ENCODE measurements at places on chromosomes 3 and 15.

GRCh38 chr15:46242935-46243334, 608.1 kb downstream of the SQOR start:
- no peak for DNase-seq

GRCh38 chr3:68631850-68632545, 300.3 kb downstream of the TAFA4 start:
- DNase-seq = no peak

GRCh38 chr3:159945930-159946329, 42.7 kb upstream of the IL12A start:
- no peak for DNase-seq

GRCh38 chr15:55116636-55117035, 80.1 kb downstream of the RSL24D1 start:
- no peak for DNase-seq

DNA sequence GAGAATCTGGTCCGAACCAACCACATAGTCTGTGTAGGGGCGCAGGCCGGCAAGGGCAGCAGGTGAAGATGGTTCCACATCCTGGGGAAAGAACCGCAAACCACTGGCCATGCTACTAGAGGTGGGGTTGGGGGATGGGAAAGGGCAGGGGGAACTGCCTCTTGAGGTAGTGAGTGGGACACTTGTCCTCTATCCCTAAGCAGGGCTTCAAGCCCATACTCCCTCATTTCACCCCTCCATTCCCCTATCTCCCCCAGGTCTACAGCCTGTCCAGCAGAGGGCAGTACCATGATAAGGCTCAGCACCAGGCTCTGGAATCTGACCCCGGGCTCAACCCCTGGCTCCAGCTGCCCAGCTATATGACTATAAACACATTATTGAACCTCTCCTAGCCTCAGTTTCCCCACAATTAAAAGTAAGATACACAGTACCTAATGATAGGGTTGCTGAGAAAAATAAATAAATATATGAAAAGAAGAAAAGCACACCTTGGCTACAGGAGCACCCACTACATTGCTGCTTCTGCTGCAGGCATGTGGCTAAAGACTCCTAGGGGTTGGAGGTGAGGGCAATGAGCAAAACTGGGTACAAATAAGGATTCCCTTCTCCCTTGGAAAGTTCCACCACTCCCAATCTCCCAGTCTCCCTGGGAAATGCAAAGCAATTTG, 6.3 kb downstream of the GORASP1 start:
- peak; percentile 50 for DNase-seq

- no peak for DNase-seq
These were observed 52.5 kb upstream of the RPL32 start for GRCh38 chr3:12893852-12894251.

DNA sequence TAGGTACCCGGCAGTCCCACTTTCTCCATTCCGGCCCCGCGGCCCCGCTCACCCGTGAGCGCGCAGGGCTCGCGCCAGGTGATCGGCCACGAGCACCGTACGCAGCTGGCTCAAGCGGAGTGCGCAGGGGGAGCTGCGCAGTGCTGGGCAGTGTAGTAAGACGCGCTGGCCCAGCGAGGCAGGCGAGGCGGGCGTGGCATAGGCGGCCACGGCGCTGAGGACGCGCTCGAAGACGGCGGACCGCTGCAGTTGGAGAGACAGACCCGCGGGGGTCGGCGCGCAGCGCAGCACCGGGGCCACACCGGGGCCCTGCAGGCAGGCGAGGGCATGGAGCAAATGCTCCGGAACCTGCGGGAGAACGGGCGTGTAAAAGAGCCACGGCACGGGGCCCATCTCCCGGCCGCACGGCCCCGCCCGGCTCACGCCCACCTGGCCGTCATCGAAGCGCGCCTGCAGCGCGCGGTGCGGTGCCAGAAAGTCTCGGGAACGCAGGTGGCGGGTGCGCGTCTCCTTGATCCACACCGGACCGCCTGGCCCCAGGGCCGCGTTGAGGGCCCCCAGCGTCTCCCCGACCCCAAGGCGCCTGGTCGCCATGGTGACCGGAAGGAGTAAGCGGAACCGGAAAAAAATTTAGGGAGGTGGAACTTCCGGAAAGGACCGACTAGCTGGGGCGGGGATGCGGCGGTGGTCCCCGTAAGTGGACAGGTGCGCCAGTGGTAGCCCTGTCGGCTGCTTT, at the start of gene DALRD3:
TSS of gene DALRD3 (minus strand) at position 610 of the 736 bp plus-strand sequence. CDS start at position 594, 16 bp downstream.
- DNase-seq = peak; percentile 68

- no peak for DNase-seq
These were observed 507.0 kb upstream of the TPRG1 start for GRCh38 chr3:188664795-188665194.

- DNase-seq = peak; percentile 73
These were observed 6.5 kb upstream of the DNASE1L3 start for GRCh38 chr3:58217209-58217811.

DNA sequence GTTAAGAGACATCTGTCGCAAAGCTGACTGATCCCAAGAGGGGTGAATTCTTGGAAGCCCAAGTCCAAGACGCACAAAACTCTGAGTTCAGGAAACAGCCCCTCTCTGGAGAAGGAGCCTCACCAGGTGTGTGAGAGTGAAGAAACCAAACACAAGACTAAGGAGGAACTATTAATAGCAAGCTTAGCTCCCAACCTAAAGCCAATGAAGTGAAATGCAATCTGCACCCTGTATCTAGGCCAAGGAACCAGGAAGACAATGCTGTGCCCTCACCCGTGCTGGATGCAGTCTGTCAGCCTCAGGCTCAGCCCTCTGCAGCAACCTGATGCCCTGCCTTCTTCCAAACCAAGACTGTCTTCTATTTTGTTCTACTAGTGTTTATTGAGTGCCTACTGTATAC, 22.5 kb upstream of the THBS1 start:
- DNase-seq = no peak

- DNase-seq = no peak
These were observed 543.5 kb downstream of the CADM2 start for GRCh38 chr3:85502148-85502875.

GRCh38 chr3:9067352-9067975, 104.2 kb upstream of the RAD18 start:
- DNase-seq = peak; percentile 58

DNA sequence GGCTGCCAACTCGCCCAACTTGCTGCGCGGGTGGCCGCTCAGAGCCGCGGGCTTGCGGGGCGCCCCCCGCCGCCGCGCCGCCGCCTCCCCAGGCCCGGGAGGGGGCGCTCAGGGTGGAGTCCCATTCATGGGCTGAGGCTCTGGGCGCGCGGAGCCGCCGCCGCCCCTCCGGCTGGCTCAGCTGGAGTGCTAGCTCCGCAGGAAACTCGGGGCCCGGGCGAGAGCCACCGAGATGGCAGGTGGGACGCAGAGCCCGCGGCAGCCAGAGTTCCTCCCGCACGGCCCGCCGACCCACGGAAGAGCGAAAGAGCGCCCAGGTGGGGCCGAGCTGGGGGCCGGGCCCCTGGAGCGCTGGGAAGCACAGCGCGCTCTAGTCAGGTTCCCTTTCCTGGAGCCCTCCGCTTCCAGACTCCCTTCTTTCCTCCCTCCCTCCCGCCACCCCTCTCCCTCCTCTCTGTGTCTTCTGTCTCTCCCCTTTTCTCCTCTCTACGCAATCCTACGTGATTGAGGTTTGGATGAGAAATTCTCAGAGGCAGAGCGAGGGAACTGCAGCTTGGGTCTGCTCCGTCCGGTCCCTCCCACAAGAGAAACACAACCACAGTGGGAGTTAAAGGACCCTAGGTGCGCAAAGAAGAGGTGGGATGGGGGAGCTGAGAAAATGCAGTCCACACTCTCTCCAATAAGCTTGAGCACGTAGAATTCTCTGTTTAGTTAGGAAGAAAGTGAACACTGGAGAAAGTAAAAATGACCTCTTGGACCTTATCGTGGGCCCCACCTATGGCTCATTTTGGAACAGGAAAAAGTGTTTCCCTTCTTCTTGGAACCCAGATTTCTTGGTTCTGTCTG, 317.3 kb downstream of the FGF12 start:
- DNase-seq = peak; percentile 19

GRCh38 chr3:62445275-62445674, 71.9 kb upstream of the FEZF2 start:
- no peak for DNase-seq

- DNase-seq = no peak
These were observed 337.2 kb upstream of the DNAJC19 start for GRCh38 chr3:181326637-181327223.

- no peak for DNase-seq
These were observed 529.6 kb downstream of the SHQ1 start for GRCh38 chr3:72318504-72319193.

- no peak for DNase-seq
These were observed 192.6 kb upstream of the RARB start for GRCh38 chr3:25235466-25235865.

GRCh38 chr15:95990833-95991232, 339.7 kb upstream of the NR2F2 start:
- DNase-seq = no peak

DNA sequence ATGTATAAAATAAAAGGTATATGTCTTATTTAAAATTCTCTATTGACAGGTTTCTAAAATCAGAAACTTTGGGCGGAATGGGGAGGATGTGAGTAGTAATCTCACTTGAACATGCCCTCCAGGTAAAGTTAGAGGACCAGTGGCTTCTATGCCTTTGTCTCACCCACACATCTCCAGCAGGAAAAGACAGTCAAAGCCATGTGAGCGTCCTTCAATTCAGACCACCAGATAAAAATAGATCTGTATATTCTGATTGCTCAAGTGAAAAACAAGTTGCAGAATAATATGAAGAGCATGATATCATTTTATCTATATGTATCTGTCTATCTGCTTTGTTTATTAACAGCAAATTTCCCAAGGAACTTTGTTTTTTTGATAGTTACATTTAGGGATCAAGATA, 152.2 kb downstream of the TMCO5A start:
- DNase-seq = no peak

DNA sequence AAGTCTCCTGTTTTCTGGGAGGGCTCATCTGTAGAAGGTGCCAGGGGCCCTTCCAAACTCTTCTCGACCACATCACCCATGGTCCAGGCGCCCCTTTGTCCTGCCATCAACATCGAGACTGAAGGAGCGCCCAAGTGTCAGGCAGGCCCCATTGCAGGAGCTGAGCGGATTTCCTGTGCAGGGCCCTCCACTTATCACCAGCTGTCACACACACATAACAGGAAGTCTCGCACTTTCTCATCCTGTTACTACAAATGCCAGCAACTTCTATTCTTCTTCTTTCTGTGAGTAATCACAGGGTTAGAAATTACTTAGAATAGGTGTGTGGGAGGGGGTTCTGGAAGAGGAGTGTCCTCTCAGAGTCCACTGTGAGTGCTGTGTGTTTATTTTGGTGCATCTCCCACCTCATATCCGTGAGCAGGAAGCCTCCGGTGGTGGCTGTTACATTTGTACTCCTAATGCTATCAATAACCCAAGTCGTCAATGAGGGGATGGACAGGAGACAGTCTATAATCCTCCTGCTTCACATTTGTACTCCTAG, at the start of gene KLHL6:
TSS of gene KLHL6 (minus strand) at position 166 of the 541 bp plus-strand sequence. CDS start at position 113, 53 bp downstream.
- no peak for DNase-seq

DNA sequence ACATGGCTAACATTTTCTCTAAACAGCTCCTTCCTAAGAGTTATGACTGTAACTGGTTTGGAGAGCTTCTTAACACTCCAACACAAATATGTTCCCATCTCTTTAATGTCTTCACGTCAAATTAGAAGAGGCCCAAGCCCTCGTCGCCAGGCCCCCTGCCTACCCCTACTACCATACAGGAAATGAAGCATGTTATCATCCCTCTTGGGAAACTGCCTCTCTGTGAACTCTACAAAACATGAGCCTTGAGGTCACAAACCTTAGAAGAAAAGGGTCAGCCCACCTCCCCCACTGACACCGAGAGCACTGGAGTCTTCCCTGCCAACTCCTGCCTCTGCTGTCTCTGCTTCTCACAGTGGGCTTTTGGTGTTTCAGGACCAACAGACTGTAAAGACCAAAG, 243.1 kb upstream of the STT3B start:
- no peak for DNase-seq

GRCh38 chr3:39127269-39127907, 19.9 kb downstream of the TTC21A start:
- DNase-seq = no peak

DNA sequence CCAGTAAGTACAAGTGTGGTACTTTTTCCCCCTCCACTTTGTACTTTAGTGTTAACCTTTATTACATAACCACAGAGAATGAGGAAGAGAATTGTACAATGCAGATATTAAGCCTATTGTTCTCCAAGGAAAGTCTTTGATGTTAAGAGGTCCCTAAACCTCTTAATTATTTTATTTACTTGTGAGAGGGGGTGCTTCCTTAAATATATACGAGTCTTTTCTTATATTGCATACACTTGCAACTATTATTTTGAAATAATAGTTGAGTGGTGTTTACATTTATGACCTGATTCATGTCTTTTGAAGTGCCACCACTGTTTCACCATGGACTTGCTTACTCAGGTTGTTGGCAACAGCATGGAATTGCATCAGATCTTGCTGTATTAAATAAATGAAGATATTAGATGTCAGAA, 10.1 kb downstream of the USP3 start:
- DNase-seq = no peak

GRCh38 chr3:113745756-113746547, at the start of gene NAA50:
Gene NAA50, minus strand, starts transcription at chr3:113746249. Its CDS starts 300 bp downstream, at chr3:113745949.
- peak; percentile 95 for DNase-seq

- DNase-seq = no peak
These were observed 7.2 kb downstream of the CCDC80 start for GRCh38 chr3:112633757-112634156.

GRCh38 chr3:98008855-98009254, 26.3 kb downstream of the GABRR3 start:
- DNase-seq = no peak

GRCh38 chr3:127420829-127421228, 133.0 kb upstream of the PRR20G start:
- no peak for DNase-seq

GRCh38 chr3:190001426-190001825, 119.3 kb downstream of the P3H2 start:
- no peak for DNase-seq

DNA sequence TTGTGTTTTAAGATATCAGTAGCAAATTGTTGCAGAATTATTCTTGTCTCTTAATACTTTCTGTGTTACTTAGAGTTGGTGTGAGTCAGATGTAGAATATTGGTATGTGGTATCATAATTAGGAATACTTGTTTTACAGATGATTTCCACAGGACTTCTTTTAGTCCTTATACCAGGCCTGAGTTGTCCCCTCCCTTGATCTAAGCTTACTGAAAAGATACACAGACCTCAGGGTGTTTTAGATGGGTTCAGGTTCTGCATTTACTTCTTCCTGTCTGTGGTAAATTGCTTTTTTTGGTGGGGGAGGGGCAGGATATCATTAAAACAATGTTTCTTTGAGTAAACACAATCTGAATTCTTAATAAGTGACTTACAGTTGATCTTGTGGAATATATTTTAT, 14.2 kb downstream of the DZIP3 start:
- DNase-seq = no peak

- peak; percentile 86 for DNase-seq
These were observed 71.0 kb downstream of the ADAMTS7 start for GRCh38 chr15:78739996-78740903.

DNA sequence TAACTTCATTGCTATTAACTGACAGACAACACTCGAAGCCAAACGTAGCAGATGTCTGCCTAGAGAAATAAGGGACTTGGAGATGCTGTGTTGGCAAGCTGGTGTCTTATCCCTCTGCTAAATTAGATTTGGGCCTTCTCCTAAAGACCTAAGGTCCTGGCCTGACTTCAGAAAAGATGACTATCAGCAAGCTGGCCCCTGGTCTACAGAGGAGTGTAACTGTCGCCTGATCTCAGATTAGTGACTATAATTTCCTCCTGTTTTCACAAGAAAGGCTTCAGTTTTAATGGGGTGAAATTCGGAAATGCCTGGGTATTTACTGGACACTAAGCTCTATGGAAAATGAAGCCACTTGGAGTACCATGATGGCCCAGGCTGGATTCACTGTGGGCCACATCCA, 53.1 kb upstream of the SLC7A14 start:
- no peak for DNase-seq

- no peak for DNase-seq
These were observed 58.6 kb upstream of the TPM1 start for GRCh38 chr15:62983956-62984355.

Data from glutamatergic neuron (in vitro differentiated cells).